ENCODE measurements at places on chromosomes 7 and 10.

DNA sequence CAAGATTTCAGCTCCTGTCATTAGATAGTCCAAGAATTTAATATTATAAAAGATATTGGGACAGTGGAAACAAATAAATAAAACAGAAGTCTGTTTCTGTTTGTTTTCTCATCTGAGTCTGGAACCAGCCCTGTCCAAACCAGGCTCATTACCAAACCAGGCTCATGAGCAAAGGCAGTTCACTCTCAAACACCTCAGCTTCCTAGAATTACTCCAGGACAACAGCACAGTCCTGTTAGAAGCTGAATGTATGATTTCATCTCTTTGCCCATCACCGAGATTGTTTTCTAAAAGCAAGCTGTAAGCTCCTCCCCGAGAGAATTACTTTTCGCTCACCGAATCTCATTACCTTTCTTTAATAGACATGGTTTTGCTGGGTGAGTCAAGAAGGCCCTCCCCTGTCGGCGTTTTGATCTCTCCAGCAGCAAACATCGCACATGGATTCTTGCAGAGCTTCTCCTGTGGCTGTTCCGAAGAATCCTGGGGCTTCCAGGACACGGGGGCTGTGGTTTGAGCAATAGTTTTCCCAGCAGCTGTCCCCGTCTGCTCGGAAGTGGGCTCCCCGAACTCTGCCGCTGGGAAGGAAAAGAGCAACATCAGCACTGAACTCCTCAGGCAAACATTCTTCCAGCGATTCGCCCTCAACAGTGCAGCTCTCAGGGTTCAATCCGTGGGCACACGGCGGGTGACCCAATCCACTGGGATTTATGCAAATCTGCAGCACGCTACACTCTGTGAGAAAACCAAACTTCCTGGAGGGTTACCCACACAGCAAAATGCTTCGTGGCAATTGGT is 112.5 kb downstream of the SVIL start:
- DNase-seq = no peak

DNA sequence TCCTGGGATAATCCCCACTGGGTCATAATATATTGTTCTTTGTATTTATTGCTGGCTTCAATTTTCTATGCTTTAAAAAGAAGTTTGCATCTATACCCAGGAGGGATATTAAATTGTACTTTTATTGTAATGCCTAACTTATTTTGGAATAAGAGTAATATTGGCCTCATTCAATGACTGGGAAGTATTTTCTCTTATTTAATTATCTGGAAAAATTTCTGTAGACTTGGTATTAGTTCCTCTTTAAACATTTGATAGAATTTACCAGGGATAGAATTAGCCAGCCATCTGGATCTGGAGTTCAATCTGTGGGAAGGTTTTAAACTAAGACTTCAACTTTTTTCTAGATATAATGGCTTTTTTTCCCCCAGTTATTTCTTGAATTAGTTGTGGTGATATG is 115.2 kb upstream of the ZNF32 start:
- no peak for DNase-seq

GRCh38 chr10:125514206-125515162 is 168.5 kb downstream of the TEX36 start:
- DNase-seq = no peak

- DNase-seq = no peak
Measured at GRCh38 chr7:156510966-156511365, 129.6 kb upstream of the RNF32 start.

GRCh38 chr7:69598487-69599285 is 411 bp downstream of the AUTS2 start:
- DNase-seq = no peak

- no peak for DNase-seq
Measured at GRCh38 chr10:89479771-89480446, 55.5 kb downstream of the SLC16A12 start.

- DNase-seq = no peak
Measured at GRCh38 chr10:95097805-95098204, 28.5 kb upstream of the CYP2C8 start.

- no peak for DNase-seq
Measured at GRCh38 chr10:106714734-106715555, 449.6 kb downstream of the SORCS1 start.

DNA sequence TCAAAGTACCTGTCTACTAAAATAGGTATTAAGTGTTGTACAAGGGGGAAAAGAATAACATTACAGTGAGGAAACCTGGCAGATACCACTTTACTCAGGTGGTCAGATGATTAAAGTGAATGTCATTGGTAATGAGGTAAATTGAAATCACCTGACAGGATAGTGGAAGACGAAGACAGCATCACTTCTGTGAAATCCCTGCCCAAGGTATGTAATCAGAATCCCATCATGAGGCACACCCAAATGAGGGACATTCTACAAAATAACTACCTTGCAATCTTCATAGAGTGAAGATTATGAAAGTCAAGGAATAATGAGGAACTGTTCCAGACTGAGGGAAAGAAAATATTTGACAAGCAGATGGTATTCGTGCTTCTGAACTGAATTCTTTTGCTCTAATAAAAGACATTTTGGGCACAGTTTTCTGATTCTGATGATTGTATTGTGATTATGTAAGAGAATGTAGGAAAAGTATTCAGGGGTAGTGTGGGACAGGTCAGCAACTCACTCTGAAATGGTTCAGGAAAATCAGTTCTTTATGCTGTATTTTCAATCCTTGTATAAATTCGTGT is 33.3 kb upstream of the ARMS2 start:
- DNase-seq = no peak

GRCh38 chr7:22669692-22670421 is 57.1 kb upstream of the IL6 start:
- DNase-seq = no peak

DNA sequence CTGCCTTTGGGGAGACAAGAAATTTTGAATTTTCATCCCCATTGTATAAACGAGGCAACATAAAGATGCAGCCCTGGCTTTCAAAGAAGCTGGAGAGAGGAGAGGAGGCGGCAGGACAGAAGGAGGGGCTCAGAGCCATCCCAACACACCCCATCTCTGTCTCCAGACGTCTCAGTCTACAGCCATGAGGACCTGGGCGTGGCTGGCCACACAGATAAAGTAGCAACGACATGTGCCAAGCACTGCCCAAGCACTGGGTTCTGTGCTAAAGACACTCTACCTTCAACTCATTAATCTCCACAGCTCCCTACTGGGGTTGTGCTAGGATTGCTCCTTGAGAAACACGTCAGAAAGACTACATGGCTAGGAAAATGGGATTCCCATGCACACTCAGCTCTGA is 65.2 kb downstream of the DLG5 start:
- no peak for DNase-seq

- DNase-seq = no peak
Measured at GRCh38 chr7:146117576-146117975, 975 bp downstream of the CNTNAP2 start.

GRCh38 chr10:114077347-114077746 is 33.7 kb downstream of the ADRB1 start:
- no peak for DNase-seq

DNA sequence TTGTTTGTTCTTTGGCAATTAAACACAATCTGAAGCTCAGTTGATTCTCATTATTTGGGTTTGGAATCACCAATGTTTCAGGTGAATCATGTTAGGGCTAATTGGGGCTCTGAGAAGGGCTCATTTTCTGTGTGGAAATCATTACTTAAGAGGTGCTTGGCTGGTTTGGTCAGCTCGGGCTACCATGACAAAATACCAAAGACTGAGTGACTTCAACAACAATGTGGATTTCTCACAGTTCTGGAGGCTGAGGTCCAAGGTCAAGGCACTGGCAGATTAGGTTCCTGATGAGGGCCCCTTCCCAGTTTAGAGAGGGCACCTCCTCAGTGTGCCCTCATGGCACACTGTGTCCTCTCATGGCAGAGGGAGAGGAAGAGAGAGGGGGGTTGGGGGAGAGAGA is 121.3 kb downstream of the ZNF248 start:
- DNase-seq = no peak

DNA sequence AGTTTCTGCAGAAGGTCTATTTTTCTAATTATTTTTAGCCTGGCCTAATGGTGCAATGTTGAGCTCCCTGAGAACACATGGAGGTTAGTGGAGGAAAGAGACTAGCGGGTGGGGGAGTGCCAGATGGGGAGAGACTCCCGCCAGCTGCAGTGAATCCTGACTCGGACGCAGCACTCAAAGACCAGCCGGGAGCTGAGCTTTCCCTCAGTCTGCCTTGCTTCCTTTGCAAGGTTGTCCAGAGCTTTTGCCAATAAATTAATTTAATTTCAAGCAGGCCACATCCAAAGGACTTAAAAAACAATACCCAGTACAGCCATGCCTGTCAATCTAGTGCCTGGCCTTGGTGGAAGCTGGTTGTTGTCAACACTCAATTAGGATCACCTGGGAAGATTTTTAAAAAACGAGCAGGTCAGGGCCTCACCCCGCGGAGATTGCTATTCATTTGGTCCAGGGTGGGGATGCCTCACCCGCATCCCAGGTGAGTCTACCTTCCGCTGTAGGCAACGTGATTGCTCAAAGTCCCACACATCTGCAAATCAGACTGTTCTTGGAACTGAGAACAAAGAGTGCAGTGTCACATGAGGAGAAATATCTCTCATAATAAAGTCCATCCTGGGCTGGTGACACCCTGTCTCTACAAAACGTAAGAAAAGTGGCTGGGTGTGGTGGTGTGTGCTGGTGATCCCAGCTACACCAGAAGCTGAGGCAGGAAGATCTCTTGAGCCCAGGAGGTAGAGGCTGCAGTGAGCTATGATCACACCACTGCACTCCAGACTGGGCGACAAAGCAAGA is 4.0 kb downstream of the CLRN3 start:
- DNase-seq = no peak

DNA sequence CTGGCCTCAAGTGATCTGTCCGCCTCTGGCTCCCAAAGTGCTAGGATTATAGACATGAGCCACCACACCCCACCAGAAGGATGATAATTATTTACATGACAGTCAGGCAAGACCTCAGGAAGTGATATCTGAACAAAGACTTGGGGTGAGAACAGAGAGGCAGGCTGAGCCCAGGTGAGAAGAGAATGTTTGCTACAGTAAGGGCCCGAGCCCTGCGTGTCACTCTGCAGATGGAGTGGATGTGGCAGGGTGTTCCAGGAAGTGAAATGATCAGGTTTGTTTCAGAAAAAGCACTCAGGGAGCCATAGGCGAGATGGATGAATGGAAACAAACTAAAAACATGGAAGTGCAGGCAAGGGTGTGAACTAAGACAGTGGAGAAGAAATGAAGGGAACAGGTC is 22.2 kb downstream of the SFMBT2 start:
- no peak for DNase-seq

DNA sequence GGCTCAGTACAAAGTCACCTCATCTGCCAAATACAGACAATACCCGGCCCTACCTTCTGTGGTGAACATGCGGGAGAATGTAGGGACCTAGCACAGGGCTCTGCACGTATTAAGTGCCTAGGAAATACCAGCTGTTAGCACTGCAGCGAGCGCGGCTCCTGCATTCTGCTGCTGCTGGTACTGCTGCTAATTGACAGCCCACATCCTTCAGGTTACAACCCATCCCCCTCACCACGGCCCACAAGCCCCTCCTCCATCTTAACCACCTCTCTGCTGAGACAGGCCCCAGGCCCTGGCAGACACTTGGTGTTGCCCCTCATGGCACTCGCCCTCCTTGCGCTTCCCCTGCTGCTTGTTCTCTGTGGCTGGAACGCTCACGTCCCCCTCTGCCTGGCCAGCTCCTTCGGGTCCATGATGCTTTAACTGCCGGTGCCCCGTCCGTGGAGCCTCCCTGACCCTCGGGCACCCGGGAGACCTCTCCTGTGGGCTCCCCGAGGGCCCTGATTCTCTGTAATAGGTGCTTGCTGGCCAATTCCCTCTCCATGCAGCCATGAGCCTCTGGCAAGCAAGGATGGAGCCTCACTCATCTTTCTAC is 53.3 kb upstream of the LOXL4 start:
- DNase-seq = no peak

- DNase-seq = no peak
Measured at GRCh38 chr7:139976838-139977656, 85.7 kb downstream of the PARP12 start.

GRCh38 chr7:96484845-96485244 is 162.9 kb upstream of the SLC25A13 start:
- no peak for DNase-seq

Measured in stimulated activated CD4-positive, alpha-beta T cell treated with anti-CD3 and anti-CD28 coated beads, Interleukin-4, amount 100 ng/mL, for 4 hours (primary cell).